ENCODE measurements at places on chromosomes 1 and 21.

DNA sequence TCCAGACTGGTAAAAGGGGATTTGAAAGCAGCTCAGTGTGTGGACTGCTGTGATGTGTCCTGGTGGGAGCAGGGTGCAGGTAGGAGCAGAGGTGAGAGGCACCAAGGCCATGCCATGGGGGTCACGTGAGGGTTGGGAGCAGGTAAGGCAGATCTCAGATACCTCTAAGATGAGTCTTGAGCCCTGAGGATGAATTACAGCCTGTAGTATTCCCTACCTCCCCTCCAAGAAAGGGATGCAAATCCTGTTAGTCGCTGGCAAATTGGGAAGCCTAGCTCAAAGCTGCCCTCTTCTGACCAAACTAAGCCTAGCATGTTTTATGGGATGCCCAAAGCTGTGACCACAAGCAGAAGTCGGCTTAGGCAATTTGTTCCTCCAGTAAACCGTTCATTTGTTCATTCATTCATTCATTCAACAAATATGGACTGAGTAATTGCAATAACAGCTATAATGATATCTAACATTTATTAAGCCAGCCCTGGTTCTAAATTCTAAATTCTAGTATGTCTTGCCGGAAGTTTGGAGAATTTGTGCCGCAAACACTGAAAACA lies 3.9 kb upstream of the NUAK2 start:
- DNase-seq = peak; percentile 12

DNA sequence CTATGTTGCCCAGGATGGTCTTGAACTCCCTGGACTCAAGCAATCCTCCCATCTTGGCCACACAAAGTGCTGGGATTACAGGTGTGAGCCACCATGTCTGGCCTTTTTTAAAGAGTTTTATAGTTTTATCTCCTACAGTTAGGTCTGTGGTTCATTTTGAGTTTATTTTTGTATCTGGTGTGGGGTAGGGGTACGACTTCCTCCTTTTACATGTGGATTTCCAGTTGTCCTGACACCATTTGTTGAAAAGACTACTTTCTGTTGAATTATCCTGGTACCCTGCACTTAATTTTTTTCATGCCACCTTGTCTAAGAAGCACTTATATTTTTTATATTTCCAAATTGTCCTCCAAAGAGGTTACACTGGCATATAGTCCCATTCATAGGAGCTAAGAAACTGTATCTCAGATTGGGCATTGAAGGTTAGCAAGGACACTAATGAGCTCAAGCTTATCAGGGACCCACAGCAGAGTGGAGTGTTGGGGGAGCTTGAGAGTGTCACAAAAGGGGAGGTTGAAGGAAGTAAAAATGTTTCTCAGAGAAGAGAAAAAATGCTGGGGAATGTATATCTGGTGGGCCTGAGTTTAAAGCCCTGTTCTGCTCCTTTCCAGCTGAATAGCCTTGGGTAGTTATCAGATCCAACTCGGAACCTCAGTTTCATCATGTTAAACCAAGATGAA lies 23.4 kb upstream of the MEF2D start:
- no peak for DNase-seq

DNA sequence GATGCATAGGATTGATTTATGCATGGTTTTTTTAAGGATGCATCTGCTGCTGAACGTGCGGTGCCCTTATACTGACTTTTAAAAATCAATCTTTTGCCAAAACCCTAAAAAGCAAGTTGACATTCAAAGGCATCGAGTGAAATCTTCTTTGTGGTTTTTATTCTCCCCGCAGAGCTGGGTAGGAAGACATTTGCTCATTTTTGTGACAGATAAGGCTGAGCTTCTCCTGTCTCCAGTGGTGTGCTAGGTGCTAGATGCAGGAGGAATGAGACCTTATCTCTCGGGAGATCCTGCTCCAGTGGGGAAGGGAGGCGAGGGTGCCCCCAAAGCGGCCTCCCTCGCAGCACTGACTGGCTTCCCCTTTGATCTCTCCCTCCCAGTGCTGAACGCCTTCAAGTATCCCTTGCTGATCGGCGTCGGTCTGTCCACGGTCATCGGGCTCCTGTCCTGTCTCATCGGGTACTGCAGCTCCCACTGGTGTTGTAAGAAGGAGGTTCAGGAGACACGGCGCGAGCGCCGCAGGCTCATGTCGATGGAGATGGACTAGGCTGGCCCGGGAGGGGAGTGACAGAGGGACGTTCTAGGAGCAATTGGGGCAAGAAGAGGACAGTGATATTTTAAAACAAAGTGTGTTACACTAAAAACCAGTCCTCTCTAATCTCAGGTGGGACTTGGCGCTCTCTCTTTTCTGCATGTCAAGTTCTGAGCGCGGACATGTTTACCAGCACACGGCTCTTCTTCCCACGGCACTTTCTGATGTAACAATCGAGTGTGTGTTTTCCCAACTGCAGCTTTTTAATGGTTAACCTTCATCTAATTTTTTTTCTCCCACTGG lies 14.9 kb upstream of the CD101 start:
- no peak for DNase-seq

DNA sequence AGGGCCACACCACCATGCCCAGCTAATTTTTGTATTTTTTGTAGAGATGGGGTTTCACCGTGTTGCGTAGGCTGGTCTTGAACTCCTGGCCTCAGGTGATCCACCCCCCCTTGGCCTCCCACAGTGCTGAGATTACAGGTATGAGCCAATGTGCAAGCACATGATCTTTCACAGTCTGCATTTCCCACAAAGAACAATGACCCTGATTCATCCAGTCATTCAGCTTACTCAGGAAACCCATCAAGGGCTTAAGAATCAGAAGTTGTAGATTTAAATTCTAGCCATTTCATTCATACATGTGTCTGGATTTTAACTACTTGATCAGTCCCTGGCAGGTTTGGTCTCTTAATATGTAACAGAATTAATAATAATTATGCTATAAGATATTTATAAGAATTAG lies 2065.7 kb downstream of the MRPL39 start:
- no peak for DNase-seq

DNA sequence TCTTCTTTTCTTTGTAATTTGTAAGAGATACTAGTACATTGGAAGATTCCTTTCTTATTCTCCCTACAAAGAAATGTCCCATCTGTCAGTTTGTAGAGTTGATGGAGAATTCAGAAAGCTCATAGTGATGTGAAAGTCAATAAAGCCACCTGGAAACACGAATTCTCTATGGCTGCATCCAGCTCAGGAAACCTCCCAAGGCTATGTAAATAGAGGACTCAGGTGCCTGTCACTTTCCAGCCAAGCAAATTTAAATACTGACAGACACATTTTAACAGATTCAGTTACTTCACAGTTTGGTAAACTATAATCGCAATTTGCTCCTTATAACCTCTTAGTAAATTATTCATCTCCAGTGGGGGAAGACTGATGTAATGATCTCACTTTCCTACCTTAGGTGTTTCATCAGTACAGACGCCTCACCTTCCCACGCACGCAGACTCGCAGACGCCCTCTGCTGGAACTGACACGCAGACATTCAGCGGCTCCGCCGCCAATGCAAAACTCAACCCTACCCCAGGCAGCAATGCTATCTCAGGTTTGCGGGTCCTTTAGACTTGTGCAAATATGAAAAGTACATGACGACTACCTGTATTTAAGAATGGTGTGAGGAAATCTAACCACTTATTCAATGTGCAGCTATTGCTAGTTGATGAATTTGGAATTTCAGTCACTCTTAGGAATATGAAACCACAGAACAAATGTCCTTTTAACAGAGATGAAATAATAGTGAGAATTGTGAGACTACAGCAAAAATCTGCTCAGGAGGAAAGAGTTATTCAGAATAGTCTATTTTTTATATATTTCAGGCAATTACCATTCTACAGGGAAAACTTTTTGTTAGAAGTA lies 60.6 kb downstream of the PTPRC start:
- no peak for DNase-seq

Data from GOT3 (cell line).